ENCODE measurements at places on chromosomes 12 and 14.

- DNase-seq: no peak
Measured at GRCh38 chr14:103896578-103896977, 31.7 kb upstream of the TDRD9 start.

DNA sequence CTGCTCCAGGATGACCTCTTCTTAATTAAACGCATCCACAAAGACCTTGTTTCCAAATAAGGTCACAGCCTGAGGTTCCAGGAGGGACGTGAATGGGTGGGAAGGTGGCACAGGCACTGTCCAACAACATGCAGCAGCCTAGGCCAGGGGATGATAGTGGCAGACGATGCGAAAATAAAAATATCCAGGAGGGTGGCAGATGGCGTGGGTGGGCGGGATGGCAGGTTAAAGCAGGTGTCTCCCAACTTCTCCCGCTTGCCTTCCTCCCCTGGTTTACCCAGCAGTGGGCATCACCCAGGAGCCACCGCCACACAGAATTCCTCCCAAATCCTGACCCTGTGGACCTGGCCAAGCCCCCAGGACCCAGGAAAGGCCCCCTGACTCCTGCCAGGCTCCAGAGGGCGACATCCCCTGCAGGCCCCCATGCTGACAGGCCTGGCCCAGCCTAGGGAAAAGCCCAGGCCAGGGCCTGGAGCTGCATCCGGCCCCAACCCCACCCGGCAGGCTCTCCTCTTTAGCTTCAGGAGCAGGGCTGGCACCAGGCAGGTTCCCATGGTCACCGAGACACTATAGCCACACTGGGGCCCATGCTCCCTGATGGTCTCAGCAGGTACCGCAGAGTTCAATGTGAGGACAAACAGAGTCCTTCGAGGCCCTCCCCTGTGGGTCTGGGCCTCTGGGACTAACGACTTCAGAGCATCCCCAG is 9.7 kb downstream of the NCOR2 start:
- no peak for DNase-seq

DNA sequence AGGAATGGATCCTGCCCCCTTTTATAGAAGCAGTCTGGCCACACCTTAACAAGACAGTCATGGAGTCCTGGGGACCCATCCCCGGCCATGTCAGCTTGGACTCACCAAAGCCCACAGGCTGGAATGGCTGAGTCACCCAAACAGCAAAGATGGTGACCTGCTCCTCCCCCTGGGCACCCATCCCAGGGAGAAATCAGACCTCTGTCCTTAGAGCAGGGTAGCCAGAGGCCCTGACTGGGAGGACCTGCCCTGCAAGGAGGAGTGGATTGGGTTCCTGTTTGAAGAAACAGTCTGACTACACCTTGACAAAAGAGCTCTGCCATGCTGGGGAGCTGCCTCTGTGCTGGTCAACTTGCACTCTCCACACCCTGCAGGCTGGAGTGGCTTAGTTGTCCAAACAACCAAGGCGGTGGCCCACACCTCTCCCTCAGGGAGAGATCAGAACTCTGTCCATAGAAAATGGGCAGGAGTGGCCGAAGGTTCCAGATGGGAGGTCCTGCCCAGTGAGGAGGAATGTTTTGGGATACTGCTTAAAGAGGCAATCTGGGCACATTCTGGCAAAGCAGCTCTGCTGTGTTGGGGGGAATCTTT is 16.6 kb downstream of the MGP start:
- no peak for DNase-seq

GRCh38 chr14:38004610-38004879 is 203.2 kb upstream of the SSTR1 start:
- DNase-seq: no peak

DNA sequence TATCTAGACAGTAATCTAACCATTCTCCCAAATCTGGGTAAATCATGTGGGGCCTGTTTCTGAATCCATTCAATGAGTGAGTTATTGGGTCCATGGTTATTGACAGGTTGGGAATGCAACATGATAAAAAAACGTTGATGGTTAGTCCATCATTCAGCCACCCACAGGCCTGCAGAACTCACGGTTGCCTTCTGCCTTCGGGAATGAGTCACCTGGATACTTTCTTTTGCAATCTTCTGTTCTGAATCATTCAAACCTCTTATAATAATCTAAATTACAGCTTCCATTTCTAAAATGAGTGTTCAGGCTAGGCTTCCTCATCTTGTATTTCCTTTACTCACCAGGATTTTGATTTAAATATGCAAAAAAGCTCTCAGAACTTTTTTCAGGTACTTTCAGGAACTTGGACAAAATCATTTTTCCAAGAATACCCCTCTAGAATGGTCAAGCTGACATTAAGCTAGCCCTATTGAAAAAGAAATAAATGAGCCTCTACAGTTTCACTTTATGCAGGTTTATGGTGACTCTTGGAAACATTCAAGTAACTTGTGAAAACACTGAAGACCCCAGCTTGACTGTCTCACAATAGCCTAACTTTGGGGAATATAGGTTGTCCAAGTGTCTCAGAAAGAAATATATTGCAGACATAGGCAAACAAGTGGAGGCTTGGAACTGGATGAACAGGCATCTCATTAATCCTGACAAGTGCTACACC is 94.4 kb downstream of the KCNK10 start:
- no peak for DNase-seq

DNA sequence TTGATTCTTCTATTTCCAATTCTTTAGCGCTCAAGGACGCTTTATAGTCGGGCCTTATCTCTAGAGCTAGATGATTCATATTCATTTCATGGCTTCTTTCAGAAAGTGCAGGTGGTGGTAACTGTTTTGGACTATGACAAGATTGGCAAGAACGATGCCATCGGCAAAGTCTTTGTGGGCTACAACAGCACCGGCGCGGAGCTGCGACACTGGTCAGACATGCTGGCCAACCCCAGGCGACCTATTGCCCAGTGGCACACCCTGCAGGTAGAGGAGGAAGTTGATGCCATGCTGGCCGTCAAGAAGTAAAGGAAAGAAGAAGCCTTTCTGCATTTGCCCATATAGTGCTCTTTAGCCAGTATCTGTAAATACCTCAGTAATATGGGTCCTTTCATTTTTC is 241.9 kb downstream of the PAWR start:
- no peak for DNase-seq

GRCh38 chr12:16349131-16349460 is 1.7 kb downstream of the MGST1 start:
- DNase-seq: peak; percentile 30

DNA sequence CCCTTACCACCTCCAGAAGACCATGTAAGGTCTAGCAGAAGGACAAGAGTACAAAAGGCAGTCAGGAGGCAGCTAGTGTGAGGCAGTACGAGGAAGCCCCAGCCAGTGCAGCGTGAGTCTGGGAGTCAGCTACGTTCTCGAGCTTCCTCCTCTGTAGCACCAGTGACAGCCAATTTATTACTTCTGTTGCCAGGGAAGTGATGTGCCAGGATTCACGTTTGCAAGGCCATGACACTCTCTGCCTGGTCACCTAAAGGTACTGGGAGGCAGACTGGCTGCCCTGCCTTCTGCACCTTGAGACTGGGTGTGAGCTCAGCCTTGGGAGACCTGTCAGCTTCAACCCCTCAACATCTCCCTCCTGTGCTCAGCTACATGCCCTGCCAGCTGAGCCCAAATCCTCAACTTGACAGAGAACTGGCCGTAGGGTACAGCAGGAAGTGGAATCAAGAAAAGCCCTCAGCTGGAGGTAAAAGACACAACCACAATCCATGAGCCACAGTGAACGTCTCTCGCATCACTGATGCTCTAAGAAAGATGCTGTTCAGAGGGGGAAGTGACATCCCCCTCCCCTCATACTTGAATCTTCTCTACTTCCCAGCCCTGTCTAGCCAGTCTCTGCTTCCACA is 182.5 kb upstream of the RGS6 start:
- no peak for DNase-seq

DNA sequence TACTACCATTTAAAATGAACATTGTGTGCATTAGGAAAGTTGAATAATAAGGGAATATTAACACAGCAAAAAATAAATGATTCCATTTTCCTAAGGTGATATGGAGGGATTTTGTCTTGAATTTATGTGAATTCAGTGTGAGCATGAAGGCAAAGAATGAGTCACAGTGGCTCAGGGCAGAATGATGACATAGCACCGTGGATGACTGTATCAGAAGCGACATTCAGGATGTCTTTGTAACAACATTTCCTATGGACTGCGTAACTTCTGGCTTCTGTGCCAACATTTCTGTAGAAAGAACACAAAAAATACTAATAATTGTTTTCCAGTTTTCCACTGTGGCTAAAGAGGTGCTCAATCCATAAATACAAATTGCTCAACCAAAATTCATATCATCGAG is 54.6 kb downstream of the TTC8 start:
- DNase-seq: no peak

DNA sequence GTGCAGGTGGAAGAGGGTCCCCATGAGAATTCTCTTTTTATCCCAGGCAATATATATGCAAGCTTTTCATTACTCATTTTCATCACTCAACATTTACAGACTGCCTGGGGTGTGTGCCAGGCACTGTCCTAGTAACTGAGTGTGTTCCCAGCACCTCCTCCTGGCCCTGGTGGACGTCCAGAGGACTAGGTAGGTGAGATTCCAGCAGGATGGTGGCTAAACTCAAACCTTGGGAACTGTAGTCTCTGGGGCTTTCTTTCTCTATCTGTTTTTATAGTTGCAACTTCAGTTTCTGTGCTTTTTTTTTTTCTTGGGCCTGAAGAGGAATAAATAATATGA is 63.8 kb downstream of the SUSD6 start:
- DNase-seq: no peak

- DNase-seq: peak; percentile 87
Measured at GRCh38 chr12:56634837-56635791, 5.0 kb upstream of the BAZ2A start.

DNA sequence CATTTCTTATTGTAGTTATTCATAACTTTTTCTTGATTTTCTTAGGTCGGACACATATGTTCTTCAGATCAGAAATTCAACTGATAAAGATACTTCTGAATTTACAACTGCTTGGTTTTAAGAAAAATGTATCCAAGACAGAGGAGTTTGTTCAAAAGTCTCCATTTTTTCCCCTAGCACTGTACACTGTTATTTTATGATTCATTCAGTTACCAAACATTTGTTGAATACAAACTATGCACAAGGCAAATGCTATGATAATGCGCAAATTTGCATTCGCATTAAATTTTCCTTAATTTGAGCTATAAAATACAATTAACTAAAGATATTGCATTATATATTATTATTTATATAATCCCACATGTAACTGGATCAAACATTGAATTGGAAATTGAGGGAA is 10.1 kb upstream of the PLEKHA5 start:
- DNase-seq: no peak

- no peak for DNase-seq
Measured at GRCh38 chr14:69170839-69171238, 17.9 kb upstream of the DCAF5 start.

DNA sequence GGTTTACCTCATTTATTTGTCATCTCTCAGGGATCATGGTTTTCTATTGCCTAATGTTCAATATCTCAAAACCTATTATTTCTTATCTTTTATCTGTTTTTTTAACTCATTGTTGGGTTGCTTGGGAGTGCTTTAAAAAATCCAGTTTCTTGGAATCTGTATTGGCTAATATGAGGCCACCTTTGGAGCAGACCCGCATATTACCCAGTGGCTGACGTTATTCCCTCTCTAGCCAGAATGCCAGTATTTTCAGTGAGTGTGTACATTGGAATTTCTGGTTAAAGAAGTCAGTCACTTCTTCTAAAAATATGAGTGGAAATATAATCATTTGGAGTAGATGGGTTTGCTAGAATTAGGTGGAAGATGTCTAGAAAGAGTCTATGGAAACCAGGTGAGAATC is 38.3 kb downstream of the PRMT8 start:
- no peak for DNase-seq

DNA sequence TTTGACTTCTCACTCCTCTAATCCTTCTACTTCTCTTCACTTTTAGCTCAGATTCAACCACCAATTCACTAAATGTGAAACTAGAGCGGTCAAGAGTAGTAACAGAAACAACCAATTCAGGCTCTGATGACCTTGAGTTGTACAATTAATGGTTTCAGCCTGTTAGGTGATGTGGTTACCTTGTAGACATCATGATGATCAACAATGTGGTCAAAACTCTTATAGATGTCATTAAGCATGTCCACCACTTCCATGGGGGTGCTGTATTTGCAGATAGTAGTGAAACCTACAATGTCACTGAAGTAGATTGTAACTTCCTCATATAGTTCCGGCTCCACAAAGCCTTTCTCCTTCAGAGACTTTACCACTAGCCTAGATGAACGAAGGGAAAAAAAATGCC is 54.1 kb upstream of the PLBD1 start:
- DNase-seq: no peak

GRCh38 chr12:132429946-132430643 is 59.9 kb upstream of the FBRSL1 start:
- peak; percentile 58 for DNase-seq

DNA sequence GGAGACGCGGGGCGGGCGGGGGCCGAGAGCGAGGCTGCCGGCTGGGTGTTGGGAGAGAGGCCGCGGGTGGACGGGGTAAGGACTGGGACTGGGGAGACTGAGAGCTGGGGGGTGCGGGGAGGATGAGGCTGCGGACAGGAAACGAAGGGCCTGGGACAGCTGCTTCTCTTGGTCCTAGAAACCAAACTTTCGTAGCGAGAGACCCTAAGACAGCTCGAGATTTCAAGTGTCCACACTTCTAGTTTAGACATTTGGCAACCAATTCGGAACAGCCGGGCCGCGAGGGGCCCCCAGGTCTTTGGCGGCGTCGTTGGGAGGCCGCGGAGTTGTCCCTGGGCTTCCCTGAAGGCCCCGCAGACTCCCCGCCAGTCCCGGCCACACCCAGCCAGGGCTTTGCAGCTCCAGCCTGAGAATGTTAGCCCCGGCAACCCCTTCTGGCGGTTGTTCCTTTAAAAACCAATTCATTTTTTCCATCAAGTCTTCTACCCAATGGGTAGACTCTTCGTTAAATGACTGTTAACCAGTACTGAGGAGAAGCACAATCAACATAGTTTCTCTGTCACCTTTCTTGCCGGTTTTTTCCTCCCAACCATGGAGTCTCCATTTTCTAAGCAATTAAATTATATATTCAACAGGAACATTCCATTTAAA is 11.5 kb downstream of the NKX2-1 start:
- peak; percentile 17 for DNase-seq

- DNase-seq: no peak
Measured at GRCh38 chr12:45918818-45919217, 71.6 kb downstream of the SCAF11 start.

DNA sequence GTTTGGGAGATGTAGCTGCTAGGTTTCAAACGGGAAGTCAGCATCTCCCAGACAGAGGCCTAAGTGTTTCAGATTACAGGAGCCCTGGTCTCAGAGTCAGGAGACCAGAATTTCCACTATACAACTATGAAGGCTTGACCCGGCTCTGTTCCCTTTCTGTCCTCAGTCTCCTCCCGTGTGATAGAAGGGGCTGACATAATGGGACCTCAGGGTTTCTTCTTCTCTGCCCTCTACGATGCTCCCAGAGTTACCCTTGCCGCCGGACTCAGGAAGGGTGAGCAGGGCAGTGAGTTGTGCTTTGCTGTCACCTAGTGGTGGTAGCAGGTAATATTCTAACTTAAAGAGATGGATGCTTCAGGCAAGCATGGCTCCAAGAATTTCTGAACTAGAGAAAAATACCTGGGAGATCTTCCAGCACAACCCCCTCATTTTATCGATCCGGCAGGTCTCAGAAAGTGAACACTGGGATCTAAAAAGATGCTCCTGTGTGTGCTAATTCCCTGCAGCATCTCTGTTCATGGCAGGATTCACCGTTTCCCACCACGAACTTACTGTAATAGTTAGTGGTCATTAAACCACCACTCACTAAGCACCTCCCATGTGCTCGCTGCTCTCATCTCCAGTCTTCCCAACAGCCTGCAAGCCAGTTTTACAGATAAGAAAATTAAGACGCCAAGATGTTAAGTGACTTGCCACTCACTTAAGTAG is 84.4 kb downstream of the VWF start:
- DNase-seq: peak; percentile 81

- DNase-seq: no peak
Measured at GRCh38 chr14:20384886-20385285, 28.4 kb downstream of the TEP1 start.
